ENCODE measurements at places on chromosomes 12 and 14. TPM values are rescaled to one million over a fixed set of nuclear protein-coding genes. Genes with fewer than 3 reads are reported as not detected.

DNA sequence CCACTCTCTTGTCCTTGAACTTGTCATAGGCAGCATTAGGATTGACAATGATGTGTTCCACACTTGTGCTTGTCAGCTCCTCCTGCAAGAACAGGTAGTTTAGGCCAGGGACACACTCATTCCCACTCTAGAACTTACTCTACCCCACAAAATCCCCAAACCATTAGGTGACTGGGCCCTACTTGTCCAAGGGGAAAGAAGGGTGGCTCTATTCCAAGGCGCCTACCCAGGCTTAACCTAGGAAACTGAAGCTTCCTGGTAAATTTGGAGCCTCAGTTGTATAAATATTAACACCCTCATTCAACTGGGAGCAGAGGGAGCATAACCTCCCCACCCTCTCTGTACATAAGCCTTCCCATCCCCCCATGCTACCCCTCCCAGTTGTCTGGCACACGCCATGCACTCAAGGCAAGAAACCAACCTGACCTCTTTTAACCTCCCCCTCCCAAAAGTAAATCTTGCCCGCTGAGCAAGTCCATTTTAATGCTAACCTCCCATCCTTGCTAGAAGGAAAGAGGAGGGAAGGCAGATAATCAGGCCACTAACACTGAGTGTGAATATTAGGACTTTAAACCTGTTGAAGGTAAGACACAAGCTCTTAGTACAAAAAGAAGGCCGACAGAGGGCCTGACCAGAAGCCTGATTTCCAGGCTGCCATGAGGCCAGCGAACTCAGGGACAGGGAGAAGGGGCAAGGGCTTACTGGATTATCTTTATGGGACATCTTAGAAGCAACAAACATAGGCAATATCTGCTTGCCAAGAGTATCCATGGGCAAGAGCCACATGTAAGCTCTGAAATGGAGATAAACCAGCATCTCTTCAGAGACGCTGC is 11.0 kb downstream of the DCTN2 start:
- no peak for DNase-seq

Gene ARHGDIB
- 1,161 TPM for total RNA-seq

GRCh38 chr12:14960548-14961465 is 594 bp downstream of the ARHGDIB start:
- no peak for DNase-seq

Gene KLRG1
- 7.4 TPM for total RNA-seq

Gene GPR84
- total RNA-seq: 0.57 TPM

GRCh38 chr12:76563061-76563460 is 3.5 kb upstream of the OSBPL8 start:
- no peak for DNase-seq

GRCh38 chr14:106875503-106875902 is 1349.1 kb downstream of the TMEM121 start:
- no peak for DNase-seq

Gene SMIM41
- total RNA-seq: 0.42 TPM

DNA sequence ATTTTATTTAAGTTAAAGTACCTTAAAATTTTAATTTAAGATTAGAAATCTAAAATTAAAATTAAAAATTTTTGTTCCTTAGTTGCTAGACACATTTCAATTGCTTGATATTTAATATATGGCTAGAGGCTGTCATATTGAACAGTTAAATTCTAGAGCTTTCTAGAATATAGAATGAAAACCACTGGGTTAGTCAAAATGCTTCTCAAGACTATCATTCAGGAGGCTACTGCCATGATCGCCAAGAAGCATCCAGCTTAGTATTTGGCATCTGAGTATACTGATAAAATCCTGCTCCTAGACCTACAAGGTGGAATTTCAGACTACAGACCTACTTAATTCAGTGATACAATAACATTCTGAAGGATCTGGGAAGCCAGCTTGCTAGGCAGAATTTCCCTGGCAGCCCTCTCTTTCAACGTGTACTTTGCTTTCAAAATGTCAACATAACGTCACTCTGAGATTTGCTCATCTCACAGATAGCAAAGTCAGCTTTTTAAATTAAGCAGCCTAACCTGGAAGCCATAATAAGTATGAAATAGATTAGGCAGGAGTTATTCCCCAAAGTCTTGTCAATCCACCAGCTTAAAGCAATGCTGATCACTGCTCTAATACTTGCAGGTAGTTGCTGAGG is 525.8 kb downstream of the FSCB start:
- no peak for DNase-seq

DNA sequence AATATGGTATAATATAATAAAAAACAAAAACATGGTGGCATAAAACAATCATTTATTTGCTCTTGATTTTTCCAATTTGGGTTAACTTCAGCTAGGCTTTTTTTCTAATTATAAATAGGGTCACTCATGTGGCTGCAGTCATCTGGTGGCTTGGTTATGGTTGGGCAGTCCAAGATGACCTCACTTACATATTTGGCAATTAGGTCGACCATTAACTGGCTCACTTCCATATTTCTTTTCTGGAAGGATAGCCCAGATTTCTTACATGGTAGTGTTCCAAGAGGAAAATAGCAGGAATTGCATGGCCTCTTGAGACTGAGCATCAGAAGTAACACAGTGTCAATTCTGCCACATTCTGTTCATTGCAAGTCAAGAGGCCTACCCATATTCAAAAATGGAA is 153.4 kb downstream of the FUT8 start:
- no peak for DNase-seq

Gene SOAT2
- 0.61 TPM for total RNA-seq

DNA sequence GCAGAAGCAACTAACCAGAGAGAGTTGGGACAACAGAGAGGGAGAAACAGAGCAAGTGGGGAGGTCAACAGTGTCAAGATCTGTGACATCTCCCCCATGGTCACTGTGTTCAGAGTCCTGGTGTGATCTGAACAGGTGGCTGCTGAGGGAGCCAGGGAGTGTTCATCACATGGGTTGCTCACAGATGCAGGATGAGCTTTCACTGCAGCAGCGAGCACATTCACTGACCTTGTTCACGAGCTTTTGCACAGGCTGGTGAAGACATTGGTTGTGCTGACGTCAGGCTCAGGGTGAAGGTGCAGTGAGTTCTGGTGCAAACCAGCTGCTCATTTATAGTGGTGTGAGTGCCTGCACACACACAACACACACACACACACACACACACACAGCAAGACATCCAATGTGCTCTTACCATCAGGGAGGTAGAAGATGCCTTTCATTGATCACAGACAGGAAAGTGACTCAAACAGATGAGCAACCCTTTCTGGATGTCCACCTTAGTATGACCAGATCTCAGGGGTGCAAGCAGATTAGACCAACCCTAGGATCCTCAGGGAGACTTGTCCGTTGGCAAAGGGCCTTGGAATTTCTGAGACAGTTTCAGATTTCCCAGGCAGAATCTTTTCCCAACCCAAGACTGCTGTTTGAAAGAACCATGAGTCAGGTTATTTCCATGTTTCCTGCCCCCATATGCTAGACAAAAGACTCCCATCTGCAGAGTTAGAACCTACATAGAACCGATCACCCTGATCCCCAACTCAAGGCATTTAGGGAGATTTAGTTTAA is 44.3 kb upstream of the OR10AD1 start:
- DNase-seq: no peak

DNA sequence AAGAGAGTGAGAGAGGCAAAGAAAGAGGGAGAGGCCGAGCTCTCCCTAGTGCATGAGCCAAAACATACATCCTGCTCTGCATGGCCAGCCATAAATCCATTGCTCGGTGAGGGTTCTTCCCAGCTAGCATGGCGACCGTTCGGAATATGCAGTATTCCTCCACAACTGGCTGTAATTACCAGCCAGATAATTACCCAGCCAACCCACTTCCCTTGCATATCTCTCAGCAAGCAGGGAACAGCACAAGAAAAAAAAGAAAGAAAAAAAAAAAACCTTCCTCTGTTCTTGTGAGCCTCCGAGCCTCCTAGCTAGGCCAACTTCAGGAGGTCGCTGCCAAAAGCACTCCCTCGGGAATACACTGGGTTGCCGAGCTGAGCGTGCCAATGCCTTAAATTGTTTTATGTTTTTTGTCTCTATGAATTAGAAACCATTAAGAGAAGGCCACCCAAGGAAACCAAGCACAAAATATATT is 567.9 kb downstream of the MED13L start:
- DNase-seq: no peak

- no peak for DNase-seq
Measured at GRCh38 chr12:91617818-91618217, 435.2 kb upstream of the DCN start.

GRCh38 chr12:46518729-46519128 is 146.2 kb upstream of the SLC38A2 start:
- DNase-seq: no peak

Gene C1S
- 74.2 TPM for total RNA-seq

Gene CEBPE
- total RNA-seq: 2.5 TPM

Gene CCDC38
- total RNA-seq: 0.05 TPM

DNA sequence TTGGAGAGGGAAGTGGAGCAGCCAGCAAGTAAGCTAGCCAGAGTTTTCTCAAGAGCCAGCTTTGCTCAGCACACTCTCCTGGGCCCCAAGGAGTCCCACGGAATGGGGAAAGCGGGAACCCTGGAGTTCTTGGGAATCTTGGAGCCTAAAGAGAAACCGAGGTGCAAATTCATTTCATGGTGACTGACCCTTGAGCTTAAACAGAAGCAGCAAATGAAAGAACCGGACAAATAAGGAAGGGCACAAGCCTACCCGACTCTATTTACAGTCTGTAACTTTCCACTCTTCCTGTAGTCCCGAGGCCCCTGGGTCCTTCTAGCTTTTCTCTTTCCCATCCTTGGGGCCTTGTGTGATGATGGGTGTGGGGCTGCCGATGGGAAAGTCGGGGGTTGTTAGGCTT is 18.1 kb upstream of the TIGAR start:
- no peak for DNase-seq

DNA sequence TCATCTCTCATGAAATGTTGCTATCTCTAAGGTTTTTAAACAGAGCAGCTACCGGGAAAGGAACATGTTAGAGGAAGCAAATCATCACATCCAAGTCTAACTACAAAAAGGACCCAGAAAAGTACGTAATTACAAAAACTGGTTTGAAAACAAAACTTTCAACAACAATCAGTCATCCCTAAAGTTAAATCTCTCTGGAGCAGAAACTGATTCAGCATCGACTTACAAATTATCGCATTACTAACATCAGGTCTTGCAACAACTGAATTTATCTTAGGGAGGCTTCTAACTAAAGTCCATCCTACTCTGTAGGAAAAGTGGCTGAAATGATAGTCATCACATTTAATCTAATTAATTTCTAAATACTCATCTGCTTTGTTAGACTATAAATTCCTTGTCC is 137.0 kb downstream of the MED13L start:
- DNase-seq: no peak

Gene CCDC197
- not detected for total RNA-seq

GRCh38 chr12:73110816-73111215 is 838.6 kb downstream of the TRHDE start:
- DNase-seq: no peak

DNA sequence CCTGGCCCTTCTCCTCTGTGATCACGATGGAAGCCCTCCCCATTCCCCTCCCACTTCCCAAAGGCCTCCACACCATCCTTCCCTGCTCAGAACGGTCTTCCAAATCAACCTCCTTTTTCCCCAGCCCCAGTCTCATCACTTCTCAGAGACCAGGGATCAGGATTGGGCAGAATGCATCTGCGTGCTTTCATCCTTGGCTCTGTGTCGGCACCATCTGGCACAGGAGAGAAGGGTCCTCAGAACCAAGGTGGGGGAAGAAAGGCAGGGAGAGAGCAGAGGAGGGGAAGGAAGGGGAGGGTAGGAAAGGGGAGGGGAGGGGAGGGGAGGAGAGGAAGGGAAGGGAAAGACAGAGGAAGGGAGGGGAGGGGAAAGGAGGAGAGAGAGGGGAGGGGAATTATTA is 52.4 kb upstream of the FICD start:
- DNase-seq: no peak

DNA sequence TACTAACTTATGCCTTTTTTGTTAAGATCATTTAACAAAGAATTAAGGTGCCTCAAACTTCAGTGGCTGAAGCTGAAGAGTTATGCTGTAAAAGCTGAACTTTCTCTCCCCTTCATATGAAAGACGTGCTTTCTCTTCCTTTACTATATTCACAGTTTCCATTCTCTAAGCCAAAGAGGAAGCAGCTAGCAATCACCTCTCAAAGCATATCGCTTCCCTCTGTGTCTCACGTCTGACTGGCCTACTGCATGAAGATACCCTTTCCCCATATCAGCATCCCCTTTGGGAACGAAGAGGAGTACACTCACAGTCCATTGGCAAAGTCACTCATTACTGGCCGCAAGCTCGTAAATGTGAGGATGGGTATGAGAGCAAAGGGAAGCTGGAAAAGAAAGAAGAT is 34.9 kb downstream of the SLC11A2 start:
- DNase-seq: no peak

DNA sequence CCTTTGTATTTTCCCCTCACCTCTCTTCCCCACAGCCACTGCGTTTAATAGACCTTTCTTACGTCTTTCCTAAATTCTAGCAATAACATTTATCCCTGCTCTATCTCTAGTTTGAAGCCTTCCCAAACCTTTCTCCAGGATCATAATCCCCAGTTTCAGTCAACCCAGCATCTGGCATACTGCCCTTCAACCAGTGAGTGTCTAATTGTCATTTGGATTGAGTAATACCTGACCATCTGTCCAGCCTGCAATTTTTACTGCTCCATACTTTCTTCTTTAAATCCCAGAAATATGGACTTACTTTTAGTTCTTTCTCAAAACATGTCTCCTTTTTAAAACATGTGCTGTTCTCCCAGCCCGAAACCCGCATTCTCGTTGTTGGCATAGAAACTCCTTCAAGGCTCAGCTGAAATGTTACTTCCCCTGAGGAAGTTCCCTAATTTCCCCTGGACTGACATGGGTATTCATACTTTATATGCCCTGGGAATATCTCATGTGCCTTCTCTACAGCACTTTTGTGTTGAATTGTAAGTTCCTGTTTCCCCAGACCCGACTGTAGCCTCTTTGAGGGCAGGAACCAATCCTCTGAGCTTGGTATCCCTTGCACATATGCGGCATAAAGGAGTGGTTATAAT is 65.1 kb upstream of the ETV6 start:
- no peak for DNase-seq

- DNase-seq: no peak
Measured at GRCh38 chr12:116539905-116540482, 19.2 kb upstream of the MAP1LC3B2 start.

DNA sequence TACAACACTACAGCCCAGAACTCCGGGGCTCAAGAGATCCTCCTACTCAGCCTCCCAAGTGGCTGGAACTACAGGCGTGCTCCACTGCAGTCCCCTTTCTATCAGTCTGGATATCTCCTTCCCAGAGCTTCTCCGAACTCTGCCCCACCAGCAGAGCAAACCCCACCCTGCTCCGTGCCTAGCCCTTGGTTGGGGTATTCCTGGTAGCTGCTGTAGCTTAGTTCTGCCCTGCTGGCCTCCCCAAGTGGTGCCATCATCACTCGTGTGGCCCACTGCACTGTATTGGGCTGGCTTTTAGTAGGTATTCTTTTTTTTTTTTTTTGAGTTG is 9.5 kb downstream of the HSP90AA1 start:
- DNase-seq: no peak

DNA sequence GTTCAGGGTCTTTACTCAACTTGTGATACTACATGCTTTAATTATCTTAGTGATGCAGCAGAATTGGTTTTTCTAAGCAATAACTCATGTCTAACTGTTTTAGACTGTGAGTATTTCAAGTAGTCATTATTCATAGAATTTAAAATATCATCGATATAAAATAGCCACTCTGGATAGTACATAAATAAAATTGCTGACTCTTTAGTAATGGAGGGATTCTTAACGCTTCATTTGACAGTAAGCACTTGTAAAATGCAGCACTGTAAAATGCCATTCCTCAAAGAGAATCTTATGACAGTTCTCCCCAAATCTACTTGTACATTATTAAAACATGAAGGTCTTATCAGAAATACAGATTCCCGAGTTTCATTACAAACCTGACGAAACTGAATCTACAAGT is 262.8 kb upstream of the LRFN5 start:
- DNase-seq: no peak

GRCh38 chr12:6262211-6262610 is 48.3 kb upstream of the PLEKHG6 start:
- no peak for DNase-seq
